Naive thymus-derived CD4-positive, alpha-beta T cell (primary cell): ENCODE measurements at places on chromosomes 1 and 21. TPM values are rescaled to one million over a fixed set of nuclear protein-coding genes. Genes with fewer than 3 reads are reported as not detected.

GRCh38 chr1:206538901-206539640, 31.7 kb downstream of the RASSF5 start:
- no peak overlapping the region for H3K27ac ChIP-seq
- H3K4me1 ChIP-seq, result no peaks in the 10 kb centered on the region
- no peak overlapping the region for H3K4me3 ChIP-seq
- H3K36me3 ChIP-seq, result no peaks in the 10 kb centered on the region
- no peak for DNase-seq

DNA sequence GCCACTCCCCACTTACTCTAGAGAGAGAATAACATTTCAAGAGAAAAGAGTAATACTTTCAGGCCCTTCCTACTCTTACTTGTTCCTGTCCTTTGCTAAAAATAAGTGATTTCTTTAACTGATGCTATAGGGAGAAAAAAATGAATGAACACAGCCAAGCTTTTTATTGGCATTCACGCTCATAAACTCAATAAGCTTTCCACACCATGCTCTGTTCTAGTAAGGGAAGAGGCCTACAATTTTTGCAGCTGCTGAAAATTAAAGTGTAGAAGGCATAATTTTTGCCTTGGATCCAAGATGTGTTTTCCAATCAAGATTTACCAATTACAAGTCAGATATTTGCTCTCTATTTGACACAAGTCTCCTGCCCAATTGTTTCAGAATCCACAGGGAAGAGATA, 188.1 kb upstream of the RGS18 start:
- no peaks in the 10 kb centered on the region for H3K36me3 ChIP-seq
- no peak overlapping the region for H3K4me3 ChIP-seq
- no peaks in the 10 kb centered on the region for H3K4me1 ChIP-seq
- no peaks in the 10 kb centered on the region for H3K27me3 ChIP-seq
- DNase-seq, result no peak

GRCh38 chr1:60222360-60223115, 149.0 kb upstream of the C1orf87 start:
- no peaks in the 10 kb centered on the region for H3K4me1 ChIP-seq
- DNase-seq, result no peak
- no peaks in the 10 kb centered on the region for H3K27me3 ChIP-seq

ERG gene
- not detected for polyA plus RNA-seq

SPATA6 gene
- 2.4 TPM for polyA plus RNA-seq

OR2AK2 gene
- polyA plus RNA-seq, result not detected

CFHR1 gene
- not detected for polyA plus RNA-seq

DNA sequence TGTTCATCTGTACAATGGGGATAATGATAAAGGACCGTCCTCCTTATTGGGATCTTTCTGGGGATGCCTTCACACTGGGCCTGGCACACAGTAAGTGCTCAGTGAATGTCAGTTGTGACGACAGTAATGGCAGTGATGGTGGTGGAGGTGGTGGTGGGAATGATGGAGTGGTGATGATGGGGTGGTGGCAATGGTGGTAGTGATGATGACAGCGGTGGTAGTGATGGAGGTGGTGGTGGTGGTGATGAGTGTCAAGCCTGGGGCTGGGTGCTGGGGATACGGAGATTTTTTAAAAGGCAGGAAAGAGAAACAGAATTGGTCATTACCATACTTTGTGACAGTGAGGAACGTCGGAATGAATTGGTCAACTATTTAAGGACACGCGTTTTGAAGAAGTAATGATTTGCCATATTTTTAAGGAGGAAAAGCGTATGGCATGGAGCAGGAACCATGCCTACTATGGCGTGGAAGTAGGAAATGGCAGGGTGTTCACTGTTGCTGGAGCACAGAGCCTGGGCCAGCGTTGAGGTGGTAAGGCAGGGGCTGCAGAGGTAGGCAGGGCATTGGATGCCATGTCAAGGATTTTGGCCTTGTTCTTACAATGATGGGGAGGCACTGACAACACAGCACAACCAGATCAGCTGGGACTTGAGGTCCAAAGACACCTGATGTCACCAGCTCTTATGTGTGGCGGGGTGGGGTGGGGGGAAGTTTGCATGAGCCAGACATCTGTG, 128.7 kb downstream of the ACTL8 start:
- no peaks in the 10 kb centered on the region for H3K36me3 ChIP-seq
- no peak for DNase-seq
- no peak overlapping the region for H3K27ac ChIP-seq
- H3K4me1 ChIP-seq, result no peaks in the 10 kb centered on the region
- no peak overlapping the region for H3K4me3 ChIP-seq
- no peaks in the 10 kb centered on the region for H3K27me3 ChIP-seq

GRCh38 chr1:156750711-156751450, 594 bp downstream of the HDGF start:
- peaks cover 46% of the 10 kb centered on the region for H3K4me1 ChIP-seq
- DNase-seq, result peak; percentile 48
- H3K4me3 ChIP-seq, result peak overlapping the region; percentile 76
- no peaks in the 10 kb centered on the region for H3K36me3 ChIP-seq

- H3K36me3 ChIP-seq, result no peaks in the 10 kb centered on the region
- H3K27ac ChIP-seq, result peak overlapping the region; percentile 47
- DNase-seq, result peak; percentile 15
- H3K4me1 ChIP-seq, result no peaks in the 10 kb centered on the region
- H3K4me3 ChIP-seq, result peak overlapping the region; percentile 49
Measured at GRCh38 chr1:42529724-42530181, 66.7 kb downstream of the CCDC30 start.

GRCh38 chr1:230072296-230072695, 5.3 kb downstream of the GALNT2 start:
- no peaks in the 10 kb centered on the region for H3K27me3 ChIP-seq
- no peaks in the 10 kb centered on the region for H3K4me1 ChIP-seq
- DNase-seq, result no peak
- H3K27ac ChIP-seq, result no peak overlapping the region
